ENCODE measurements at places on chromosomes 13 and 19.

DNA sequence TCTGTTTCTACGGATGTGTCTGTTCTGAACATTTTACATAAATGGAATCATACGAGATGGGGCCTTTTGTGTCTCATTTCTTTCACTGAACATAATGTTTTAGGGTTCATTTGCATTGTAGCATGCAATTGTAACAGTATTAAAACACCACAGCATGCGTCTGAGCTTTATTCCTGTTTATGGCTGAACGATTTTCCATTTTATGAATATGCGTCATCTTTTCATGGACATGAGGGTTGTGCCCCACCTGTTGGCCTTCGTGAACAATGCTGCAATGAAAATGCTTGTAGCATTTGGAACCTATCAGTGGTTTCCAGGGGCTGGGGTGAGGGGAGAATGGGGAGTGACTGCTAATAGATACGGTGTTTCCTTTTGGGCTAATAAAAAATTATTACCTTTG is 5.1 kb downstream of the OR10H1 start:
- no peak for DNase-seq

- no peak for DNase-seq
Observed at GRCh38 chr19:16017138-16017490, 59.2 kb upstream of the TPM4 start.

DNA sequence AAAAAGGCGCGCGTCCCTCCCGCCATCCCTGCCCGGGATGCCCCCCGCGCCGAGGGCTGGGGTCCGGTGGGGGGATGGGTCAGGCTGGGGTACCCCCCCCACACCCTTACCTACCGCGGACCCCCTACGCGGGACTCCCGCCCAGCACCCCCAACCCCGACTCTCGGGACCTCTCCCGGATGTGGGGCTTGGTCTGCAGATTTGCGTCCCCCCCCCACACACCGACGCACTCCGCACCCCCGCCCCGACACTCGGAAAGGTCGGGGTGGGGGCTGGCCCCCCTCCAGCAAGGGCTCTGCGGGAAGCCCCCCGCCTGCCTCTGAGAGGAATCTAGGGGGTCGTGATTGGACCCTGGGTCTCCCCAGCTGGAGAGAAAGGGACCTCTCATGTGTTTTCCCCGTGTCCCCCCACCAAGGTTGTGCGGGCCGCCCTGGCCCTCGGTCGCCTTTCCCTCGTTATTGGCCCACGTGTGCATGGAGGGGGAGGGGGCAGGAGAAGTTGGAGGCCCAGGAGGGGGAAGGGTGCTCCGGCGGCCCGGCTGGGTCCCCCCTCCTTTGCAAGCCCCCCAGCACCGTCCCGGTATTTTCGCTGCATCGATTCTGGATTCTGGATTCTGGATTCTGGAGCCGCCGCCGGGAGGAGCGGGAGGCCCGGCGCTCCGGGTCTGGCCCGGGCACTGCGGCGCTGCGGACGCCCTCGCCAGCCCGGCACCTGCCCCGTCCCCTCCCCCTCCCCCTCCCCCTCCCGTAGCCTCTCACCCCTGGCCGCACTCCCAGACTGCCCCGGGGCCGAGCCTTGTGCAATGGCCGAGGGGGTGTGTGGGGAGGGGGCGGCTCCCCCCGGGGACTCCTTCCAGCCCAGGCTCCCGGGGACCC is 607 bp downstream of the NFIC start:
- DNase-seq: no peak

DNA sequence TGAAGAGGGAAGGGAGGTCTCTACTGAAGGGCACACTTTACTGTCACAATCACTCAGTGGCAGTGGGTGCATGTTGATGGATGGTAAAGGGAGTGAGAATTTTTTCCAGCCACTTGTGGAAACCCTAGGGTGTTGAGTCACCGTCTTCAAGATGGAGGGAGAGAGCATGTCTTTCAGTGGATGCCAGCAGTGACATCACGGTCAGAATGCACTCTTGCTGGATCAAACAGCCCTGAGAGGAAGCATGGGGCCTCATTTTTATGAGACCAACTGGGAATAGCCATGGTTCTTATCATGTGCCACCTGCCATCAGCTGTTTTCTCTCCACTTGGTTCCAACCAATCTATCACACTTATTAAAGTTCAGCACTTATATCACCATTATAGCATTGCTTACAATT is 182.5 kb downstream of the KCNRG start:
- DNase-seq: no peak

GRCh38 chr13:27919659-27919933 is 204 bp upstream of the PDX1 start:
- peak; percentile 38 for DNase-seq

DNA sequence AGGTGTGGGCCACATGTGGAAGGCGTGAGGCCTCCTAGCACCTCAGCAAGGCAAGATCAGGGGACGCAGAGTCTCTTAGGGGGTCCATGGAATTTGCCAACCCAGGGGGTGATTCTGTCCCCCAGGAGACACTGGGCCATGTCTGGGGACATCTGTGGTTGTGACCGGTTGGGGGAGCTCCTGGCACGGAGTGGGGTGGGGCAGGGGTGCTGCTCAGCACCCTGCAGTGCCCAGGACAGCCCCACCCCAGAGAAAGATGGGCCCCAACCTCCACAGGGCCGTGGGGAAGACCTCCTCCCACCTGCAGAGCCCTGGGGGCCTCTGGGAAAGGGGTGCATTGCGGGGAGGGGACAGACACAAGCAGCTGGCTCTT is 4.0 kb downstream of the MKNK2 start:
- DNase-seq: no peak

- DNase-seq: no peak
Observed at GRCh38 chr19:29539670-29540069, 13.9 kb downstream of the VSTM2B start.

DNA sequence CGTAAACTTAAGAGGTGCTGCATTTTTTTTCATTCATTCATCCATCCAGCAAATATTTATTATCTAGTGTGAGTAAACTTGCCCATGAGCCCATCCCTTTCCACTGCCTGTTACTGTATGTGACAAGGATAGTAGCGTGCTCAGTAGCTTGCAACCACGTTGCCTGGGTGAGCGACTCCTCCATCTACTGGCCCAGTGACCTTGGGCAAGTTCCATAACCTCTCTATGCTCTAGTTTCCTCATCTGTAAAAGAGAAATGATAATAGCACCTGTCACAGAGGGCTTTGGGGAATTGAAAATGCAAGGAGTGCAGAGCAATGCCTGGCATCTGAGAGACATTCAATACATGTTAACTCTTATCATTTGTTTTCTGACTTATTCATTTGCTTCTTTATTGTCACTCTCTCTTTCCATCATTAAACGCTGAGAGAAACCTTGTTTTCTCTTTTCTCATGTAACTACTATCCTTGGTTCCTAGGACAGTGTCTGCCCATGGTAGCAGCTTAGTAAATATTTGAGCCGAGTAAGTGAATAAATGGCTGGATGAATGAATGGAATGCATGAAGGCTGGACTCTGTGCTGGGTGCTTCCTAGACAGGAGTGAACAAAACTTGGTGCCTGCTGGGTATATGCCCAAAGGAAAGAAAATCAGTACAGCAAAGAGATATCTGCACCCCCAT is 19.9 kb downstream of the LRCH1 start:
- no peak for DNase-seq

DNA sequence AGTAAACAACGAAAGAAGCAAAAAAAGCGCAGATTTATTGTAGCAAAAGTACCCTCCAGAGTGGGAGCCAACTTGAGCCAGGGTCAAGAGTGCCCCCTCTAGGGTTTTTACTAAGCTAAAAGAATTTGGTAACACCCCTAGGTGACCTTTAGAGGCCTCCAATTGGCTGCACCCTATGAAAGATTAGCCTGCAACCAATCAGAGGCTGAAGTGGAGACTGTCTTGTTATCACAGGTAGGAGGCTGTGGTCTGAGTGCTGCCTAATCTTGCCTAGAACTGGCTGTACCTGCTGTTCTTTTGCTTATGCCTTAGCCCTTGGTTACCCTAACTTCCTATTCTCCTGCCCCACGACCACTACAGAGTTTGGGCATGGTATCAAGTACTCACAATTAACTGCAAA is 38.3 kb downstream of the ANKRD10 start:
- no peak for DNase-seq

DNA sequence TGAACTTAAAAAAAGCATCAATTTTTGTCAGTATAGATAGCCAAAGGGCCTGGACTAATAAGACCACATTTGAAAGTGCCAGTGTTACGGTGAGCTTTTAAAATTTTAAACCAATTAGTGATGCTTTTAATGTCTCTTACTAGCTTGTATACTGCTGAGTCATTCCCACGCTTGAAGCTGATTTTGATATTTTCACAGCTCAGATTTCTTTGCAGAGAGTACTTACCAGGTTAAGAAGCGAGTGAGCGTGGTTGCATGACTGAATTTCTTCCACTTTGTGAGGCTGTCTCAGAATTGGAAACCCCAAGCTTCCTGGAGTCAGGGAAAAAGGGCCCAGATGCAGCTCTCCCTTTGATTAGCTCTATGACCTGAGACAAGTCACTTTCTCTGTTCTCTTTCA is 74.5 kb upstream of the NBEA start:
- DNase-seq: no peak

DNA sequence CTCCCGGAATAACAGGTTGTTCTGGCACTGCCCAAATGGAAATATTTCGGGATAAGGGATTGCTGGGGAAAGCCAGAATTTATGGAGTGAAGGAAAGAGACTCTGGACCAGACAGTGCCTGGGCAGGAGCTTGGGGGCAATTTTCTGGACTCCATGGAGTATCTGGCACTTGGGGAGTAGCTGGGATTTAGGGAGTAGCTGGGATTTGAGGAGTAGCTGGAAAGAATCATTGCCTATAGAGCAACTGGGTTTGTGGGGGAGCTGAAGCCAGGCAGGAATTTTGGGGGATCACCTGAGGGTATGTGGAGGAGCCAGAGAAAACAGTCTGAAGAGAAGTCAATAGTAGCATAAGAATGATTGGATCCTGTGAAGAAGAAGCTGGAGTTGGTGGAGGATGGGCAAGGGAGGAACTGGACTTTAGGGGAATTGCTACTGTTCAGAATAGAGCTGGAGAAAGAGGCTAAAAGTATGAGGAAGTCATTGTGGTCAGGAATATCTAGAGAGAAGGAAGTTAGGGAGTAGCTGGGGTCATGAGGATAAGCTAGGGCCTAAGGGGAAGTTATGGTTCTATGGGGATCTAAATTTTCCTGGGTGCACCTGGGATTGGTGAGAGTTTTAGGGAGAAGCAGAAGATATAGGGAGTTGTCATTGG is 14.8 kb downstream of the FSD1 start:
- DNase-seq: no peak

DNA sequence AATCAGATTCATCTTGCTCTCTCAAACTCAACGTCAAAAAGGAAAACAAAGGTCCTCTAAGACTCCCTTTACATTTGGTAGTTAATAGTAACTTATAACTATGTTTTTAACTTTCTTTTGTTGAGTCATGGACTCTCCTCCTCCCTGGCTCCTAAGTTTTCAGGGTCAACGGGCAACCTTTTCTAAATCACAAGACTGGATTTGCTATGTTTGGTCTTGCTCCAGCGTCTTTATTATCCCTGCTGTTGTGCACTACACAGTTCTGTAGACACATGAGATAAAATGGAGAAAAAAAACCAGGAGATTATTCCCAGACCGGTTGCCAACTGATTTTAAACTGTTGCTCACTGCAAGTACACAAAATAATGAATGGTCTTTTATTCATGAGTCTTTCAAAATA is 1.9 kb upstream of the ITM2B start:
- no peak for DNase-seq

DNA sequence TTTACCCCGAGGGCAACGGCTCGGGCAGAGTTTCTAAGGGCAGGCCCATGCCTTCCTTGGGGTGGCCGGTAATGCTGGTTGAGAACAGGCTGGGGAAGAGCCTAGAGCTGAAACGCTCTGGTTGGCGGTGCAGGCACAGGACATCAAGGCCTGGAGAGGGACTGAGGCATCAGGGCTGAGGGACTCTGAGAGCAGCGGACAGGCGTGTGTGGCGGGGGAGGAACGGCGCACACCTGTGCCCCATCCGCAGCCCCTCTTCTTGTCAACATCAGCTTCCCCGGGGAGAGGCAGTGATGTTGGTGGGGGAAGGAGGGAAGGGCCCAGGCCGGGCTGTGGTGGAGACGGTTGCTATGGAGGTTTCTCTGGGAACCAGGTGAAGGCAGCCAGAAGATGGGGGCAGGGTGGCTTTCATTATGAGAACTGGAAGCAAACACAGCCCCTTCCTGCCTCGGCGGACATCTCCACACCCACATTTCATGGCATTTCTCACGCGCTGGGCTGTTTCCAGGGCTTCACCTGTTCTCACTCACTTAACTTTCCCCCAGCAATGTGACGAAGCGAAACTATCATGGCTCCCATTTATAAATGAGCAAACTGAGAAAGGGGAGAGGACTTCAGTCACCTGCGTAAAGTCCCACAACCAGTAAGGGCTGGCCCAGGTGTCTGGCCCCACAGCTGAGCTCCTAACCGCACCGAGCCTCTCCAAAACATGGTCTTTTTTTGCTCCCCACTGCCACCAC is 8.2 kb upstream of the ATF5 start:
- DNase-seq: no peak

- DNase-seq: no peak
Observed at GRCh38 chr19:37470216-37470615, 1.1 kb downstream of the ZNF570 start.

GRCh38 chr13:99913167-99913566 is 58.4 kb downstream of the ZIC5 start:
- no peak for DNase-seq

- no peak for DNase-seq
Observed at GRCh38 chr19:14300303-14300702, 80.9 kb upstream of the ADGRE5 start.

DNA sequence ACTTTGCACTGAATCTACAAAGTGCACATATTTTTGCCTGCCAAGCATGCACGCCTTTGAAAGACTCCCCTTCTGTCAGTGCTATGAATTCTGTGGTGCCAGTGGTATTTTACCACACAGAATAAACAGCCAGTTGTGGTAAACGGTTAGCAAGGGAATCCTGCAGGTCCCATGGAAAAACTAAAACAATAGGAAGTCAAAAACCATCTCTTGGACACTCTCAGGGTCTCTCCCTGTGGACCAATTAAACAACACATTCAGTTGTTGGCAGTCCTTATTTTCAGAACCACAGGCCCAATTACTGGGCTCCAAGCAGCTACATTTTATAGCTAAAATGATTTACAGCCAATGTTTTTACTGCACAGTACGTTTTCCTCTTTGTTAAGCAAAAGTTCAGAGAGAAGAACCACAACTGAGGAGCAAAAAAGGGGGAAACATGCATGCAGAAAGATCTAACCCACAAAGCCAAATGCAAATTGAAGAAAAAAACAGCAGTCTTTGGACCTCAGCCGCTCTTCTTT is 116.9 kb downstream of the KCTD12 start:
- no peak for DNase-seq

DNA sequence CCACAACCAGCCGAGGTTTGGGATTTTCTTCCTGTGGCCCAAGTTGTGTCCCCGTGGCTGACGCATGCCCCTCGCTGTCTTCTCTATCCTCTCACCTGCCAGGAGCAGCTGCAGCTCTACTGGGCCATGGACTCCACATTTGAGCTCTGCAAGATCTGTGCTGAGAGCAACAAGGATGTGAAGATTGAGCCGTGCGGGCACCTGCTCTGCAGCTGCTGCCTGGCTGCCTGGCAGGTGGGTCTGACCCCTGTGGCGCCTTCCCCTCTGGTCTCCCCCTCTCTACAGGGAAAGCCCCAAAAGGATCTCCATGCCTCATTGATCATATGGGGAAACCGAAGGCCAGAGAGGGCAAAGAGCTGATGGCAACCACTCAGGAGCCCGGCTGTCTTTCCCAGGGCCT is 14.6 kb downstream of the CBLC start:
- no peak for DNase-seq

GRCh38 chr19:7177926-7178325 is 108.4 kb downstream of the ZNF557 start:
- no peak for DNase-seq

- DNase-seq: no peak
Observed at GRCh38 chr13:21546372-21546771, 57.6 kb downstream of the MICU2 start.

All from stimulated activated CD4-positive, alpha-beta T cell treated with anti-CD3 and anti-CD28 coated beads, Interleukin-1b, Interleukin-23, amount 100 ng/mL, for 48 hours (primary cell).